ENCODE measurements at places on chromosomes 5 and 9. TPM values are rescaled to one million over a fixed set of nuclear protein-coding genes. Genes with fewer than 3 reads are reported as not detected.

The ARRDC3 gene
- 13.7 TPM for total RNA-seq

GRCh38 chr9:95459851-95460517 is 56.8 kb downstream of the PTCH1 start:
- H3K27me3 ChIP-seq = no peaks in the 10 kb centered on the region
- H3K4me3 ChIP-seq = no peak overlapping the region
- peaks cover 8% of the 10 kb centered on the region for H3K36me3 ChIP-seq
- peaks cover 56% of the 10 kb centered on the region for H3K4me1 ChIP-seq
- H3K27ac ChIP-seq = peak overlapping the region; percentile 77

The WDR41 gene
- 21.6 TPM for total RNA-seq

The CSF1R gene
- 38.9 TPM for total RNA-seq

DNA sequence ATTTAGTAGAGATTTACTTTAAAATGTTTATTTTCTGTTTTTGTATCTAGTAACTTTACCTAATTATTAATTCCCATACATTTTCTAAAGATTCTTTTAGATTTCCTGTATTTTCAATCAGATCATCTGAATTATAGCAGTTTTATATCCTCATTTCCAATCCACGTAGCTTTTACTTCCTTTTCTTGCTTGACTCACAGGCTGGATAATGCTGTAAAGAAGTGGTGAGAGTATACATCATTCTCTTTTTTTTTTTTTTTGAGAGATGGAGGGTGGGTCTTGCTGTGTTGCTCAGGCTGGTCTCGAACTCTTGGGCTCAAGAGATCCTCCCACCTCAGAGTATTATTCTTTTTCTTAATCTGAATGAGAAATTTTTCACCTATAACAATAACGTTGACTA is 11.2 kb upstream of the SETX start:
- H3K4me1 ChIP-seq = no peaks in the 10 kb centered on the region
- no peak overlapping the region for H3K4me3 ChIP-seq
- H3K27ac ChIP-seq = no peak overlapping the region
- no peak for DNase-seq
- no peaks in the 10 kb centered on the region for H3K27me3 ChIP-seq

DNA sequence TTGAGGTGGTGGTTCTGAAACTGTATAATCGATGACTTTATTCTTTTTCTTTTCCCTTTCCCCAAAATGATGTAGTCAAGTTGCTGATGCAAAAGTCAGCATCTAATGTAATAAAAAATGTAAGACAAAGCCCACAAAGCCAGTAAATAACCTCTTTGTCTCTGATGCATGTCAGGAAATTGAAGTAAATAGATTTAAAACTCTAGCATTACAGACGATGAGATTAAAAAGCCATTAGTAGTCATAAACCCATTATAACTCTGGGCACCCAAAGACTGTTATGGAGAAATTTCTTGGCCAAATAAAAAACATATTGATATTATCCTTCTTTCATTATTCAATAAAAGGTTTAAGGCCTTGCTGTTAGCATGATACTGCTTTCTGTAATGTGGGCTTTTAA is 548.7 kb downstream of the TUSC1 start:
- no peak overlapping the region for H3K27ac ChIP-seq
- DNase-seq = no peak
- no peaks in the 10 kb centered on the region for H3K36me3 ChIP-seq
- no peaks in the 10 kb centered on the region for H3K27me3 ChIP-seq

DNA sequence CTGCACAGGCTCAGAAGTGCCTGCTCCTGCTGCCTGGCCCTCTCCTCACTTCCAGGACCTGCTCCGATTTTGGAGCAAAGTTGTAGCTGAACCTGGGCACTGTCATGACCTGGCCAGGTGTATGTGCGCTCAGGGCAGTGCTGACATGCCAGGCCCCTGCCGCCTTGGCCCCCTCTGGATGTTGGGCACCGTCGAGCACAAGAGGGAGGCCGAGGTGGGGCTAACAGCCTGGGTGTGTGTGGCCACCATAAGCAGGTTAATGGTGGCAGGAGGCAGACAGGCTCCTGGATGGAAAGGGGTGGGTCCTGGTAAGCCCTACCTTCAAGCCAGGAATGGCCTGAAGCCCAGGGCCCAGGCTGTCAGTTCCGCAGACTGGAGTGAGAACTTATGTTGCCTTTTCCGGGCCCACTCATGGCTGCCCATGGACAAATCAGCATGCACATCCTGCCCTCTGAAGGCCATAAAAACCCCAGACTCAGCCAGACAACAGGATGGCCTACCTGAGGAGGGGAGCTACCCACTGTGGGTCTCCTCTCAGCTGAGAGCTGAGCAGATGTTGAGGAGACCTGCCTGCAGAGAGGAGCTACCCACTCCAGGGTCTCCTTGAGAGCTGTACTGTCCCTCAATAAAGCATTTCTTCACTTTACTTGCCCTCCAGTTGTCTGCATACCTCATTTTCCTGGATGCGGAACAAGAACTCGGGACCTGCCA is 66.2 kb downstream of the NACC2 start:
- no peak overlapping the region for H3K27ac ChIP-seq
- H3K4me1 ChIP-seq = peaks cover 3% of the 10 kb centered on the region
- no peaks in the 10 kb centered on the region for H3K27me3 ChIP-seq
- H3K4me3 ChIP-seq = no peak overlapping the region
- no peaks in the 10 kb centered on the region for H3K36me3 ChIP-seq

DNA sequence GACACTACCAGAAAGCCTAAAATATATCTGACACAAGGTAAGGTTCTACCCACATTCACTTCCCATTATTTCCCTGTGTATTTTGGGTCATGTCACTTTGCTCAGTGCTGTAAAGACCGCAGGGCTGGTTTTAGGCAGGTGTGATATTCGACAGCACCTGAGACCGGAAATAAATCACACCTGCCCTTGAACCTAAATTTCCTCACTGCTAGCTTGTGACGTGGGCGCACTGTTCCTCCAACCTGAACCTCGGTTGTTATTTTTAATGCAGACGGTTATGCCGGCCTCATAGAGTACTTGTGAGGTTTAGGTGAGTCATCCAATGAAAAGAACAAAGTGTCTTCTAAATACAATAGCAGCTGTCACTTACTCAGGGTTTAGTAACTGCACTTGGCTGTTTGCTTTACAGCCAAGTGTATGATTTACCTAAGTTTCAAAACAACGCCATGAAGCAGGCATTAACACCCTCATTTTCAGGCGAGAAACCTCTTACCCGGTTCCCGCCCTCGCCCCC is 20.7 kb upstream of the ZNF782 start:
- H3K4me3 ChIP-seq = peak overlapping the region; percentile 43
- no peaks in the 10 kb centered on the region for H3K36me3 ChIP-seq
- peak overlapping the region; percentile 89 for H3K27ac ChIP-seq

DNA sequence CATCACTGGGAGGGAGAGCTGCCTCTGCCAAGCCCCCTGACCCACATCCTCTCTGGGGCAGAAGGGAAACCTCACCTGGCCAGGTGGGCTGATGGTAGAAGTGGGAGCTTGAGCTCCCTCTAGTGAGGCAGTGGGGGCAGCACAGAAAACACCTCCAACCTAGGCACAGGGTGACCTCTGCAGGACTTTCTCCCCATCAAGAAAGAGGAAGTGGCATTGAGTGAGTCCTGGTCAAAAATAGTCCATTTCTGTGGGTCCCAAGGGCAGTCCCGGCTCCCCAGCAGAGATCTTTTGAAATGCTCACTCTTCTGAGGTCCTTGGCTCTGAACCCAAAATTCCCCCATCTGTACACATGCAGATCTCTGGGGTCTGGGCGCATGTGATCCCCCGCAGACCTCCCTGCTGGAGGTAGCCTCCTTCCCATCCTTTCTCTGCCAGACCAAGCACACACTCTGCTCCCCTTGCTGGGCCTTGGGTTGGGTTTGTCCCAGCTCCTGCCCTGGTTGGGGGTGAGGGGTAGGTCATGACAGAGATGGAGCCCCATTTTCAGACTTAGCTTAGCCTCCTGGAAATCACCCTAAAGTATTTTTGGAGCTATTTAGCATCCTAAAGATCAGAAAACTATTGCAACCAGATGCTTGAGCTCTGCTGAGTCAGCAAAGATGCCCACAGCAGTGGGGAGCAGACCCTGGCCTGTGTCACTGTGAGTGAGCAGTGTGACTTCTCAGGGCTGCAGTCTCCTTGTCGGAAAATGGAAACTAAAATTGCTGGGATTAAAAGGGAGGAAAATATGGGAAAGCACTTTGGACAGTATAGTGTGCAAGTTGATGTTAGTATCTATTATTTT is 41.6 kb upstream of the LCP2 start:
- no peak overlapping the region for H3K27ac ChIP-seq
- peak; percentile 33 for DNase-seq
- no peaks in the 10 kb centered on the region for H3K27me3 ChIP-seq
- H3K4me1 ChIP-seq = no peaks in the 10 kb centered on the region
- no peaks in the 10 kb centered on the region for H3K36me3 ChIP-seq
- no peak overlapping the region for H3K4me3 ChIP-seq

DNA sequence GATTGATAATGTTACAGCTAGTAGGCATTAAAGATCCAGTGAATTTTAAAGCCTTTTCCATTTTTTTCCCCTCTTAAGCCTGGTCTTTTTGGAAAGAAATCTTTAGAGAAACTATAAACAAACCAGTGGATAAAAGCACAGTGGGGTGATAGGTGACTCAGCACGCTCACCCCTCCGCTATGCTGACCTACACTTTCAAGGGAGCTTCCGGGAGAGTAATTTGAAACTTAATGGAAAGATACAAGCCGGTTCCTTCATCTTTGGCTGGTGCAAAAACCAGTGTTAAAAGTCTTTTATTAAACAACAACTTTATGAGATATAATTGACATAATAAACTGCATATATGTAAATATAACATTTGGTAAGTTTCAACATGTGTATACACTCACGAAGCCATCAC is 27.0 kb upstream of the ALDOB start:
- H3K36me3 ChIP-seq = no peaks in the 10 kb centered on the region
- no peak overlapping the region for H3K4me3 ChIP-seq
- no peaks in the 10 kb centered on the region for H3K27me3 ChIP-seq
- no peak for DNase-seq

The FBXO4 gene
- 1.1 TPM for total RNA-seq

DNA sequence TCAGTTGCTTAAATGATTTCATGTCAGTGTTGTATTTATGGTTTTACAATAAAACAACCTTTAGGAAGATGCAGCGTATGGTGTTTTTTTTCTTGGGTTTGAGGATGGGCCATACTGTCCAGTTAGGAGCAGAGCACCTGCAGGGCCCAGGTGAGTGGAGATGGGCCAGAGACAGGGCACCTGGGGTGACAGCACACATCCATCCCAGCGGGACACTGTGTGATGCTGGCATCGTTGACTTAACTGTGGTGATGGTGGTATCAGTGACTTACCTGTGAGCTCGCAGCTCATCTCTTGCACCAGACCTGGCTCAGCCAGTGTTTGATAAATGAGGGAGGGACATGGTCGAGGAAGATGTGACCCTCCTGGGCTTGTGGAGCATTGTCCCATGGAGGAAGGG is 21.6 kb downstream of the AMBP start:
- H3K36me3 ChIP-seq = no peaks in the 10 kb centered on the region
- no peak overlapping the region for H3K4me3 ChIP-seq
- no peak for DNase-seq

The PAEP gene
- total RNA-seq = not detected

GRCh38 chr9:108057421-108058134 is 568.0 kb upstream of the KLF4 start:
- H3K36me3 ChIP-seq = no peaks in the 10 kb centered on the region
- H3K4me1 ChIP-seq = peaks cover 5% of the 10 kb centered on the region
- DNase-seq = peak; percentile 14
- H3K4me3 ChIP-seq = no peak overlapping the region
- no peaks in the 10 kb centered on the region for H3K27me3 ChIP-seq

- H3K27me3 ChIP-seq = no peaks in the 10 kb centered on the region
- no peak overlapping the region for H3K4me3 ChIP-seq
- DNase-seq = no peak
- H3K4me1 ChIP-seq = no peaks in the 10 kb centered on the region
Measured at GRCh38 chr5:72681781-72682180, 134.7 kb upstream of the TNPO1 start.

GRCh38 chr9:100637787-100638186 is 59.9 kb downstream of the CAVIN4 start:
- no peak overlapping the region for H3K27ac ChIP-seq
- no peak overlapping the region for H3K4me3 ChIP-seq
- H3K36me3 ChIP-seq = no peaks in the 10 kb centered on the region
- DNase-seq = no peak
- no peaks in the 10 kb centered on the region for H3K27me3 ChIP-seq

GRCh38 chr9:113012492-113012891 is 500 bp upstream of the ZNF883 start:
- no peak overlapping the region for H3K27ac ChIP-seq
- H3K36me3 ChIP-seq = no peaks in the 10 kb centered on the region
- no peak overlapping the region for H3K4me3 ChIP-seq

DNA sequence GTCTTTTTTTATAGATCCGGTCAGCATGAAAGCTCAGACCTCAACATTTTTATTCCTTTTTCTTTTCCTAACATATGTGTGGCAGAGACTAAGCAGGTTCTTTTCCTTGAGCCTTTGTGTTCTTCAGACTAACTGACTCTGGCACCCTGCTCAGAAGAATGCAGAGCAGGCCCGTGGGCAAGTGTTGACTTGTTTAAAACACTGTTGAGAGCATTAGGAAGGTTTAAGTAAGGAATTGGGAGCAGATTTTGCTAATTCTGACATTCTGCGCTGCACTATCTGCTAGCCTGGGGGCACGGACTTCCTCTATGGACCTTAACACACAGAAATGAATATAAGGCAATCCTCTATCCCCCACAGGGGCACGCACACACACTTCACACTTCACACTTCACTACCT is 182.5 kb upstream of the PIK3R1 start:
- no peaks in the 10 kb centered on the region for H3K36me3 ChIP-seq
- H3K4me3 ChIP-seq = no peak overlapping the region
- H3K27ac ChIP-seq = no peak overlapping the region

The PCDHA9 gene
- total RNA-seq = 0.68 TPM

The MOB3B gene
- total RNA-seq = 18.9 TPM

The CYLC2 gene
- total RNA-seq = not detected

The ADAMTS19 gene
- 0.96 TPM for total RNA-seq

DNA sequence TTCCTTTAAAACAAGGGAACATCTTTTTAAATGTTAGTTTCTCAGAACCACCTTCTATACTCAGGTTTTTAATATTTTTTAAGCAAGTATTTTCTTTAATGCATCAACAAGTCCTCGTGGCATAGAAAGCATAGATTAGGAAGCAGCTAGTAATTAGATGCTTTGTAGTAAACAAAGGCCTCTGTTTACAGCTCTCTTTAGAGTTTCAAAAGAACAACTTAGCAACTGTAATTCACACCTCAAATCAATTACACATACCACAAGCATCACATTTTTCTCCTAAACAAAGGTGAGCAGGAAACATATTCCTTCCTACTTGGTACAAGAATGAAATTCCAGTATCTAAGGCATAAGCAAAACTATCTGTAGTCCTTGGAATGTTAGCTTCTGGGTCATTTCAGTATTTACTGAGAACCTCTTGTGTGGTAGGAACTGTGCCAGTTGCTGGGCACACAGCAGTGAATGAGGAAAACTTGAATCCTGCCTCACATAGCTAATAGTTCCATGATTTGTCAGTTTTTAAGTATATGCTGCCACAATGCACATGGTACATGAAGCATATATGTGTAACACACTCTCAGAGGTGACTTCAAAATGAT is 249.1 kb downstream of the CEMIP2 start:
- no peak for DNase-seq
- no peak overlapping the region for H3K27ac ChIP-seq
- H3K36me3 ChIP-seq = no peaks in the 10 kb centered on the region
- H3K27me3 ChIP-seq = no peaks in the 10 kb centered on the region

The TUSC1 gene
- total RNA-seq = 17.9 TPM

- H3K27ac ChIP-seq = no peak overlapping the region
- peaks cover 22% of the 10 kb centered on the region for H3K4me1 ChIP-seq
- H3K36me3 ChIP-seq = no peaks in the 10 kb centered on the region
- H3K27me3 ChIP-seq = no peaks in the 10 kb centered on the region
- DNase-seq = no peak
Measured at GRCh38 chr5:140118302-140118936, 4.5 kb downstream of the PURA start.
